Activated CD4-positive, alpha-beta T cell treated with anti-CD3 and anti-CD28 coated beads for 36 hours (primary cell): ENCODE measurements at places on chromosomes 12 and 14.

- DNase-seq, result no peak
Observed at GRCh38 chr12:132866251-132866828, 21.1 kb downstream of the CHFR start.

GRCh38 chr14:91048265-91048664 is 12.2 kb downstream of the RPS6KA5 start:
- DNase-seq, result no peak

GRCh38 chr12:71476513-71476912 is 36.9 kb downstream of the LGR5 start:
- no peak for DNase-seq

DNA sequence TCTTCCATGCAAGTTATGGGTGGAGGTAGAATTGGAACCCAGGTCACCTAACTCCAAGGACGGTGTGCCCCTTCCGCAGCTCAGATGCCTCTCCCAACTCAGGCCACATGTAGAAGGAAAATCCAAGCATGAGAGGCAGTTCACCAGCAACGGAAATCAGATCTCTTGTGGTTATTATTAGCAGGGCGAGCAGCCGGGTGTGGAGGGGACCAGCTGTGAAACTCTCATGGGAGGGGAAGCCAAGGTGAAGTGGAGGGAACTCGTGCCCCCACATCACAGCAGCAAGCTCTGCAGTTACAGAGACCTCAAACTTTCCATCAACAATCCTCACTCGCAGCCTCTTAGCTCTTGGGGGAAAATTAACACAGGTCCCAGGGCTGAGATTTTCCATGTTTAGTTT is 79.7 kb downstream of the KSR2 start:
- no peak for DNase-seq

- no peak for DNase-seq
Observed at GRCh38 chr12:78088391-78088832, 257.7 kb downstream of the NAV3 start.

DNA sequence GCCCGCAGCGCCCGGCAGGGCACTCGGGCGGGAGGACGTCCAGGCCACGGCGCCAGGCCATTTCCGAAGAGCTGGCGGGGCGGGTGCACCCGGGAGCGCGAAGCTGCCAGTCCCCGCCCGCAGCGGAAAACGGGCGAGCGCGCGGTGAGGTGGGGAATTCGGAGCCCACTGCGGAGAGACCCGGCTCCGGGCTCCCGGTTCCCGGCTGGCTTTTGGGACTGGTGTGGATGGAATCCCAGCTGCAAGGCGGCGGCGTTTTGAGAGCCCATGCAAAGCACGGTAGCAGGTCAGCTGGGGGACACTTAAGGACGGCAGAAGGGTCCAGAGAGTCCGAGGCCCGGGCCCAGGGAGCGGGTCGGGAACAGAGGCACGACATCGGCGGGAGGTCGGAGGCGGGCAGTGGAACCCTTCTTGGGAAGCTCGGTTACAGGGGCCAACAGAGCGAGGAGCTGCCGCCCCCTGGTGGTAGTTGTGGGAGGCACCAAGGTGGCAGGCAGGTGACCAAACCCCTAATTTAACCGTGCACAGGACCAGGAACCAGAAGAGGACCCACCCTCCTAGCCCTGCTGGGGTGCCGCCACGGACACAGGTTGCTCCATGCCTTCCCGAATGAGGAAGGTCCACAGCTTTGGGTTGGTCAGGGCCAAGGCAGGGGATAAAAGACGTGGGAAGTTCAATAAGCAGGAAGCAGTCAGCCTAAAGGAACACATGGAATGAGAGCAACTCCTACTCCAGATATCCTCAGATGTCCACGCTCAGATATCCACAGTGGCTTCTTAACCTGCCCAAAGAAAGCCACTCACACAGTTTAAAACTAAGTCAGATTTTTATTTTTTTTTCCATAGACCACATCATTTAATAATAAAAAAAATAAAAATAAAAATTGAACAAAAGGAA is 685 bp upstream of the CDH24 start:
- DNase-seq, result peak; percentile 93

- no peak for DNase-seq
Observed at GRCh38 chr14:88551980-88552431, 2.8 kb downstream of the PTPN21 start.

DNA sequence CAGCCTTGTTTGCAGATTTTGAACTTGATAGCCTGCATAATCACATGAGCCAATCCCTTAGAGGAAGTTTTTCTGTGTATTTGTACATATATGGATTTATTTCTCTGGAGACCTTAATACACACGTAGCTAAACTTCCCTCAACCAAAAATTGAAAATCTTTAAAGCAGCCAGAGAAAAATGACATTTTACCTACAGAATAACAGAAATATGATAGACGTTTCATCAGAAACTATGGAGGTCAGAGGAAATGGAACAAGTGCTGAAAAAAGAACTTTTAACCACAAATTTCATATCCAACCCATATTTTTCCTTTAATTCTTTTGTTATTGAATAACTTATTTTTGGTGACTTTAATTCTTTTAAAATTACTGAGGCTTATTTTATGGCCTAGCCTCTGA is 177.7 kb downstream of the CCDC91 start:
- DNase-seq, result no peak

- DNase-seq, result no peak
Observed at GRCh38 chr12:132373901-132374611, 44.7 kb upstream of the GALNT9 start.

DNA sequence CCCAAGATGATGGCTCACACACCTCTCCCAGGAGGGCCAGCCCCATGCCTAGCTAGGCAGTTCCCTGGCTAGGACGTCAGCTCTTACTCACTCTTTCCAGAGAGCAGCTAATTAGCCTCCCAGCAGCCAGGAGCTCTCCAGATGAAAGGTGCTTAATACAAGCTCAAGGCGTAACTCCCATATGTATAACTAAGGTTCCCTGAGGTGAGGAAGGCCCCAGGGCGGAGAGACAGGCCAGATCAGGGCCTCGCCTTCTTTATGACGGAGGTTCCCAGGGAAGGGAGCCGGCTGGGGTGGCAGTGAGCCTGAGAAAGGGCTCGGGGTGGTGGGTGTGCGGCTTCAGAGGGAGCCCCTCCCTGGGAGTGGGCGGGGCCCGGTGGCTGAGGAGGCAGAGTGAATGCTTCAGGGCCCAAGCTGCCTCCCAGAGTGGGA is 26.4 kb upstream of the ZFP36L1 start:
- peak; percentile 80 for DNase-seq

DNA sequence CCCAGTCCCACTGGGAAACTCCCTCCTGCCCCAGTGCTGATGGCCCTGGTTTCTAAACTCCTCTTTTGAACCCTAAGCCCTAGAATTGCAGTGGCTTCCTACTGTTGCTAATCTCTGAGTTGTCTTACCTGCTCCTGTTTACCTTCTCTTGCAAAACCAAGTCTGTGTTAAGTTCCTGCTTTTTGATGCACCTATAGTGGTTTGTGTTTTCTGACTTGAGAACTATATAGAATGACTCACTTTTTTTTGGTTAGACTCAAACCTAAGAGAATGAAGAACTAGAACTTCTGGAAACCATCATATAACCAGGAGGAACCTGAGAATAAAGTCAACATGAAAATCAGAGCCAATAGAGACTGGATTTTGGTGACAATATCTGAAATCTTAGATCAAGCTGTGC is 5.5 kb upstream of the GAS2L3 start:
- DNase-seq, result no peak

DNA sequence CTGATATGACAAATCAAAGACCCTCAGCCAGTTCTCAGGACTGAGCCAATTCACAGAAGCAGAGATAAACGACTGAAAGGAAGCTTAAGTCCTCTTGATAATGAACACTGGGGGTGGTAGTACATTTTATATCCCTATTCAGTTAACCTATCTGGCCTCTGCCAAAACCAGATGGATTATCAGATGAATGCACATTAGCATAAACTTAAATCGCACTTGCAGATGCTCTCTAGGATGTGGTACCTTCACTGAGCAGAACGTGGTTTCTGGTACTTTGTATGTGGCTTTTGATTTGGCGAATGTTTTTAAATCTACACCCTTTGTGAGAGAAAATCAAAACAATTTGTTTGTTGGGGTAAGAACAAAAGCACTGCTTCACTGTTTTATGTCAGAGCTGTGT is 21.1 kb upstream of the TAS2R14 start:
- DNase-seq, result no peak

DNA sequence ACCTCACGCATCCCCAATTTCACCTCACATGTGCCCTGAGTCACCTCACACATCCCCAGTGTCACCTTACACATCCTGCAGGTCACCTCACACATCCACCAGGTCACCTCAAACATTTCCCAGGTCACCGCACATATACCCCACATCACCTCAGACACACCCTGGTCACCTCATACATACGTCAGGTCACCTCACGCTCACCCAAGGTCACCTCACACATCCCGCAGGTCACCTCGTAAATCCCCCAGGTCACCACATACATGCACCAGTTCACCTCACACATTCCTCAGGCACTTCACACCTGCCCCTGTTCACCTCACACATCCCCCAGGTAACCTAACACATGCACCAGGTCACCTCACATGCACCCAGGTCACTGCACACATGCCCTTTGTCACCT is 864.0 kb downstream of the TMEM121 start:
- no peak for DNase-seq

DNA sequence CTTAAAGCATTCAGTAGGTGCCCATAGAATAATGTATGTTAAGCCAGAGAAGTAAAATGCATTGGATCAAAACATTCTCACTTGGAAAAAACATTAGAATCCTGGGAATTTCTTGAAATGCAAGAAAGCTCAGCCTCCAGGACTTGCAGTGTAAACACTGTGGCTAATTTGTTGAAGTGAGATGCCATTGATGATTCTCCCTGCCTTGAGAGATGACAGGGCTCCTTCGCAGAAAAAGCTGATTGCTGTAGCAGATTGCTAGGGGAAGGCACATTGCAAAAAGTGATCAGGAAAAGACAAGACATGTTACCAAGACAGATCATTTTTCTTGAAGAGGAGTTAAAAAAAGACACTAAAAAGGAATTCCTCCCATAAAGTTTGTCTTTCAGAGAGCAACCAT is 204.2 kb upstream of the HMGA2 start:
- DNase-seq, result no peak

DNA sequence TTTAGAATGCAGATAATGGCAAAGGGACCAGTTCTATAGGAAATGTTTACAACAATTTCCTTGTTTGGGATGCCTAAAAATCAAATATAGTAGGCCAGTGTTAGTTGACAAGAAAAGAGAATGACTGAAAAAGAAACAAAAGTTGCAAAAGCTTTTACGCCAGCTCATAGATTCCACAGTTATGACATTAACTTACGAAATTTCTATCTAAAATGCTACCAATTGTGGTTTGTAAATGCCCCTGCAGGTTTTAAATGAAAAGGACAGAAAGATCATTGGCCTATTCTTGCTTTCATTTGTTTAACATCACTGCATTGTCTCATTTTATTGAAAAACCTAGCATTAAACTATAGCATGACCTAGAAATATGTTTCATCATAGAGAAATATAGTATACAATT is 345.8 kb downstream of the CCDC91 start:
- DNase-seq, result no peak

GRCh38 chr12:7581625-7582024 is 78.0 kb upstream of the CD163 start:
- DNase-seq, result no peak

DNA sequence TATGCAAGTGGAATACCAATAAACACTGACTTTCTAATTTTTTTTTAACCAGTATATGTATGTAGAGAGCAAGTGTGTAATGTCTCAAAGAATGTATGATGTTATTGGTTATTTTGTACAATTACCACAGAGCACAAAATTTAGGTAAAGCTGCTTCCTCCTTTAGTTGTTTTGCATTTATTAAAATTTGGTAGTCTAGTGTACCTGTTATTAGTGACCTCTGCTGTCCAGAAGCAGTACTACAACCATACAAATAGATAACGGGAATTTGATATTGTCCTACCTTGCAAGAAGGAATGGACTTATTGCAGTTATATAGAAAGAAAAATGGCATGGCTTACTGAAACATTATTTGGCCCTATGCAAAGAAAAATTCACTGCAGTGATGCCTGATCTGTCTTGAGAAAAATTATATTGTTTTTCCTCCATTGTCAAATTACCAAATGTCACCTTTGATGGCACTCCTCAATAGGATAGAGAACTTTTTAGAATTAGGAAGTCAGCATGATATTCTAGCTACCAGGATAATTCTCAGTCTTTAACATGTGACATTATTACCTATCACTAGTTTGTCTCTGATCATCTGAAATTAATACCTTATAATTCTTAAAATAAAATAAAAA is 153.9 kb upstream of the RMST start:
- no peak for DNase-seq

DNA sequence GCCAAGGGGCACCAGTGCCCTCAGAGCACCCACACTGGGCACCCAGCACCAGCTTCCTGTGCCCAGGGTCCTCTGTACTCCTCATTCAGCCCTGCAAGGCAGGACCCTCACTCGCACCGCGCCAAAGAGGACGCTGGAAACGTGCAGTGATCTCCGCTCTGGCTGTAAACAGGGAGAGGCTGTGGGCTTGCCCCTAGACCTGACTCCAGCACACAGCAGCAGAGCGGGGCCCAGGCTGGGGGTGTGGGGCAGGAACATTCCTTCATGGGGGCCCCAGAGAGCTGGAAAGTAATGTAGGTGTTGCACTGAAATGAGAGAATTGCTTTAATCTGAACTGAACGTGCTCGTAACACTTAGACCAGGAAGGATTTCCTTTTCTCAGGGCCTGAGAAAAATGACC is 5.0 kb upstream of the BRF1 start:
- DNase-seq, result no peak

DNA sequence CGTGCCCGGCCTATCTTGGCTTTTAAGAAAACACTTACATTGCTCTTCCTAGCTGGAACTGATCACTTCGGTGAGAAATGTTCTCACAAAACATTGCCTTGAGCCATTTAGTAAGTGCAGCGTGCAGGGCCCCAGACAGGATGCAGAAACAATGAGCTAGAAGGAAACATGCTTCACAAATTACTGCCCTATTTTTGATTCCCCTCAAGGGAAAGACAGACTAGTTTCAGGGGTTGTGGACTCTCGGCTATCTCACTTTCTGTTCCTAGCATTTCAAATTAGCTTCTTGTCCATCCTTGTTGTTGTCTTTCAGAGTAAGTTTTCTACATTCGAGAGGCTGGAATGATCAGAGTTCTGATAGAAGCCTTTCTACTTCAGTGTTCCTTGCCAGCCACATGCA is 21.6 kb downstream of the TGFB3 start:
- no peak for DNase-seq

GRCh38 chr12:114993165-114993564 is 309.2 kb upstream of the TBX3 start:
- DNase-seq, result no peak

- DNase-seq, result no peak
Observed at GRCh38 chr12:62472472-62472871, 5.8 kb downstream of the MON2 start.

- peak; percentile 43 for DNase-seq
Observed at GRCh38 chr12:54373649-54374561, 9.6 kb upstream of the GPR84 start.

DNA sequence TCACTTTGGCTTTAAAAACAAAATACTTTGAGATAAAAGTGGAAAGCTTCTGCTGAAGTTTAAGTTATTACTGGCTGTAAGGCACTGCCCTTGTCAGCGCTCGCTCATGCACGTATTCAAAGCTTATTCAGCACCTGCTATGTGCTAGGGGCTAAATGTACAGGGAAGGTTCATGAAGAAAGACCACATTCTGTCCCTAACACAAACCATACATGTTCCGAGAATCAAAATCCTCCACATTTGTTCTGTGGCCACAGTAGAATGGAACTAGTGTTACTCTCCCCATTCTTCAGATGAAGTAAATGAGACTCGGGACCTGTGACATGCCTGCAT is 33.8 kb upstream of the GPR68 start:
- no peak for DNase-seq
